ENCODE measurements at places on chromosomes 12 and 14.

GRCh38 chr12:91108196-91108755 lies 3.0 kb downstream of the LUM start:
- DNase-seq = no peak

DNA sequence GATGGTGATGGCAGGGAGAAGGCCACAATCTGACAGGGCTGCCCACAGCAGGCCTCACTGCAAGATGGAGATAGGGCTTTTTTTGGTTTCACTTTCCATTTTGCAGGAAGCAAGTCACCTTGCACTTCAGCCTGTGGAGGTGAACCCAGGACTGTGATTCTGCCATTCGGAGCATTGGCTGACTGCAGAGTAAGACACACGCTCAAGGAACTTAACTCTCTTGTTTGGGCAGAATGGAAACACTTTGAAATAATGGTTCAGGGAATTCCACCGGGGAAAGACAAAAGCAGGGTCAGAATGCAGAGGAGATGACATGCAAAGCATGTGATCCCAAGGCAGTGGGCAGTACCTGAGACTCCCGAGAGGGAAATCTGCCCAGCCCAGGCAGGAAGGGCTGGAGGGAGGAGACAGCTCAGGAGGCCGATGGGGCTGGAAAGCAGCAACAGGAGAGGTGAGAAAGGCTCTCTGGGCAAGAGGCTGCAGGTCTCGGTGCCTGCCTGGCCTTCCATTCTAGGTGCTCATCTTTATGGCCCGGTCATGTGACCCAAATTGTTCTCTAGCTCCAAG lies 58.7 kb upstream of the PRMT8 start:
- DNase-seq = no peak

- DNase-seq = no peak
These were observed 379.0 kb downstream of the CCER1 start for GRCh38 chr12:90575995-90576394.

- DNase-seq = no peak
These were observed 31.3 kb upstream of the DLK1 start for GRCh38 chr14:100695423-100695738.

DNA sequence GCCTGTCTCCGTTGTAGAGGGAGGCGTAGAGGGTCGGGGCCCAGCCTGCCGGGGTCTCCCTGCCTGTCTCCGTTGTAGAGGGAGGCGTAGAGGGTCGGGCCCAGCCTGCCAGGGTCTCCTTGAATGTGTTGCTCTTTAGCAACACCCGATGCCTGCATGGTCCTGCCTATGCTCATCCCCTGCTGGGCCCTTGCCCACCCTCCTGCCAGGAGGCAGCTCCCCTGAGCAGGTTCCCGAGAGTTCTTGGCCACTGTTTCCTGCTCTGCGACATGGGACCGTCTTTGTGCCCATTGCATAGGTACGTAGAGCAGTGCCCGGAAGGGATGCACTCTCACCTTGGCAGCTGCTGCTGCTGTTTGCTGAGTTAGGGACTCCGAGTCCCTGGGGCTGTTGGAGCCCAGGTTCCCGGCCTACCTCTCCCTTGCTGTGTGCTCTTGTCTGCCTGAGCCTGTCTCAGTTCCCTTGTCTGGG lies 3.3 kb downstream of the KIF26A start:
- DNase-seq = no peak

GRCh38 chr12:46149079-46149464 lies 119.8 kb downstream of the SLC38A1 start:
- no peak for DNase-seq

DNA sequence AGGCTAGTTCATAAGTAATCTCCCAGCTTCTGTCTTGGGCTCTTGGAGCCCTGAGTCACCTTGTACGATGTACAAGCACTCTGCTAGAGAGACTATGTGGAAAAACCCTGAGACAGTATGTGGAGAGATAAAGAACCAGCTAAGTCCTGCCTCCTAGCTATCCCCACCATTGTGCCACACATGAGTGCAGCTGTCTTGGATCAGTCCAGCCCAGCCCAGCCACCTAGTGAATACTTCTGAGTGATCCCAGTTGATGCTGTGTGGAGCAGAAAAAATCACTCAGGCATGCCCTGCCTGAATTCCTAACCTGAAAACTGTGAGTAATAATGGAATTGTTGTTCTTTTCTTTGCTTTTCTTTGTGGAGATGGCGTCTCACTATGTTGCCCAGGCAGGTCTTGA lies 5.1 kb upstream of the SERPINA6 start:
- no peak for DNase-seq

GRCh38 chr12:64525461-64526160 lies 73.7 kb downstream of the TBK1 start:
- no peak for DNase-seq

DNA sequence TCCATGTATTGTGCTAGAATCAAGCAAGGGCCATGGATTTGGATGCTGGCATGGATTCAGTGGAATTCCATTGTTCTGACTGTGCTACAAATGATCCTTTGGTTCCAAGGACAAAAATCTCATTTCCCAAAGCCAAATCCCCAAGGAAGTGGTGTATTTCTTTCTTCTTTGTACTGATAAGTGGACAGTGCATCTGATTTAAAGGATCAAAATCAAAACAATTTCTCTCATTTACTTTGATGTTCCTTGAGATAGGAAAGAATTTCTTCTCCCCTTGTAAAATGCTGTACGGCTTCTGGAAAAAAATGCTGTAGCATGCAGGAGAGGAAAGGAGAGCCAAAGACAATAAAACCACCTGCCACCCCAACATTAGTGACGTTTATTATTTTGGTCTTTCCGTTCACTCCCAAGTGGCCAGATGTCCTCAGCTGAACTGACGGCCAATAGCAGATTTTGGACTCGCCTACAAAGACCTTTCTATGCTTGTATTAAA lies 185.7 kb downstream of the PRKD1 start:
- DNase-seq = no peak

DNA sequence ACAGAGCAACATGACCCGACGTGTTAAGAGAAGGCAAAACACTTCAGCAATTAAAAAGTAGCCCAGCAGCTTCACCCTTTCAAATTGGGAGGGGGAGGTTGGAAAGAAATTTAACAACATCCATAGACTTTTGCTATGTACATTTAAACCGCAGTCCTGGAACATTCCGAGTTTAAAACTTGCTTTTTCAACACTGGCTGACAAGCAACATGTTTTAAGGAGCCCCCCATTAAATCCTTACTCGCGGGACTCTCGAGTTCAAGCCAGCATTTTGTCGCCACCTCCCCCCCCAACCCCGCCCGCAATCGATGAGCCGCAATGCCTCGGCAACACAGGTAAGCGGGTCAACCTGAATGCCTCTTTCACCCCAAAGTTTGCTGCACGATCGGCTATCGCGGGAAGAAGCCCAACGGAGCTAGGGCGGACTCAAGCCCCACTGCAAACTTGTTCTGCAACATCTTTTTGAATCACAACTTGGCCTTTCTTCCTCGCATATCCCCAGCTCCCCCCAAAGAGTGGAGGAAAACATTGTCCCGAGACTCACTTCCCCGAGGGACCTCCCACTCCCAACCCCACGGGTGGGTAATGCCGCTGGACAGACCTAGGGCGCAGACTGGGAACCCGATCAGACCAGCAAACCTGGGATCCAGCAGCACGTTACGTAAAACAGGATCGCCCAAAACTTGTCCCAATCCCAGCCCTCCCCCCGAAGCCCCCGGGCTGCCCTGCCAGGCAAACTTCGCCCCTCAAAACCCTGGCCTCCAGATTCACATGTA lies 777 bp downstream of the ZFP36L1 start:
- no peak for DNase-seq

- DNase-seq = no peak
These were observed 47.6 kb upstream of the PKP2 start for GRCh38 chr12:32944195-32944594.

DNA sequence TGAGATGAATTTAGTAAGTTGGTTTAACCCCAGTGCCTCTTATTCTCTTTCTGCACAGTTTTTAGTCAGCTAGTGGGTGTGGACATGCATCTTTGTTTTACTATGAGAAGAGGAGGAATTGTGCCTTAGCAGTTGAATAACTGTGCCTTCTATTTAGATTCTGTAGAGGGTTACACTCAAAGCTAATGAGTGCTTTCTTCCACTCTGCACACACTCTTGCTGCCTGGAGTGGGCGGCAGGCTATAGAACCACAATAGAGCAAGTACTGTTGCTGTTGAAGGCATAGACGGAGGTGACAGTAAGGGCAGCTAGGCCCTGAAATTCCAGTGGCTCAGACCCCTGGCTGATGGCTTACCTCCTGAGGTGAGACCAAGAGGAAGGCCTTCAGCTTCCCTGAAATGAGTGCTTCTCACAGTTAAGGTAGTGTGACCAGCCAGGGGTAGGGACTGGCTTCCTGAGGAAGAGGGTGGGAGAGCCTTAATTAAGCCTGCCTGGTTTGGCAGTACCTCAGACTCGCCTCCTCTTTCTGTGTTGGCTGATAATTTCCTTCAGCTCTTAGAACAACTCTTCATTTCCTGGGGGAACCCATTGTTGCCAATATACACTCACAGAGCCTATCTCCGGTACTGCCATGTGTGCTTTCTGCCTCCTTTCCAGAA lies 24.7 kb downstream of the SUSD6 start:
- DNase-seq = no peak

GRCh38 chr12:125111403-125111802 lies 46.2 kb downstream of the AACS start:
- DNase-seq = no peak

DNA sequence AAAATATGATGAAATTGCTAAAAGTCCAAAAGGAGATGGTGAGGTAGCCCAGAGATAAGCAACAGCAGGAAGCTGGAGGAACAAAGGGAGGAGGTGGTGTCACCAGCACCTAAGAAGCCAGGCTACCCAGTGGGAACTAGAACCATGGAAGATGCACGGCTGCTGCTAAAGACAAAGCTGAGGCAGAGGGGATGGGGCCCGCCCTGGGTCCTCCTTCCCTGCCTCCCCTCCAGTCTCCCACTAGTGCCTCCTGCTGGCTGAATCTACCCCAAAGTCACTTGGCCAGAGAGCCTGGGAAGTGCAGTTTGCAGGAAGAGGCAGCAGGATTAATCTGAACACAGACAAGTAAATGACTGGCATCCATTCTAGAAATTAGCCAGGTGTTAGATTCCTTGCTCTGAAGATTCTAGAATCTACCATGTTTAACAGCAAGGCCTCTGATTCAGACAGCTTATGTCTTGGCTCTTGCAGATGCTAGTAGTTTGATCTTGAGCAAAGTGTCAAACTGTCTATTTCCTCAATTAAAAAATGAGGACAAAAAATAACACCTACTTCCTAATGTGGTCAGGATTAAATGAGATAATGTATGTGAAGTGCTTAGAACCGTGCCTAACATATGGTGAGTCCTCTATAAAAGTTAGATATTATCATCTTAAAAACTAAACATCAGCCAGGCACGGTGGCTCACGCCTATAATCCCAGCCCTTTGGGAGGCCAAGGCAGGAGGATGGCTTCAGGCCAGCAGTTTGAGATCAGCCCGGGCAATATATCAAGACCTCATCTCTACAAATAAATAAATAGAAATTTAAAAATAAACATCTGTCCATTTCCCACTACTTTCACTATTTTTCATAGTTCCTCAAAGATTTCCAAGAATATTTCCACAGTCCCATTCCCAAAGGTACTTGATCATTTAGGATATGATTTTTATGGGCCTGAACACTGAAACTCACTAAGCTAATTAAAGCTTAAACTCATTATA lies 5.8 kb upstream of the LRP10 start:
- no peak for DNase-seq

DNA sequence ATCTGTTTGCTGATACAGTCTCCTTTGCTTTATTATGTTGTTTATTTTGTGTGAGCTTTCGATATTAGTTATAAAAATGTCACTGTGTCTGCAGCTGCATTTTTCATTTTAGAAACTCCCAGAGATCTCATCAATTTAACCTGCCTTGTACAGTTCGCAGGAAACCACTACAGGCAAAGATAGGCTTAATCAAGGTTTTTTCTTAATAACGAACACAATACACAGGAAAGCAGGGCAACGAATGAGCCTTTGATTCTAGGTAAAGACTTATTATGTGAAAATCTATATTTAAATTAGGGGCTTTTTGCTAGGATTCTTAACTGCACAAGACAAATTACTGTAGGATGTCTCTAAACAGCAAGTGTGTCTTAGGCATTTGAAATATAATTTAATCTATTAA lies 191.9 kb downstream of the RGS6 start:
- no peak for DNase-seq

DNA sequence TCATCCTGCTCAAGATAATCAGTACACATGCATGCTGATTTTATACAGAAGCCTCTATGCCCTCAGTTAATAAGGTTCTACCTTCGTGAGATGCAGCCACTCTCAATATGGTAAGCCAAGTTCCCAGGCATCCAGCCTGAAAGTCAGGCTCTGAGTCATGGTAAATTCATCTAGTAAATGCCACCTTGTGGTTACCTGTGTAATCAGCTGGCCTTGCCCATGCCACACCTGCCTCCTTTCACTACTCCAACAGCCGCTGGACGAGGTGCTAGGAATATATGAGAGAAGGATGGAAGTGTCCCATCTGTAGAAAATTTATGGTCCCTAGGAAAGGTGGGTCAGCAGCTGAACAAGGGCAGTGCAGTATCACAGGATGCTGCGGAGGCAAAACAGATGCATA lies 207.3 kb downstream of the SSPN start:
- no peak for DNase-seq

DNA sequence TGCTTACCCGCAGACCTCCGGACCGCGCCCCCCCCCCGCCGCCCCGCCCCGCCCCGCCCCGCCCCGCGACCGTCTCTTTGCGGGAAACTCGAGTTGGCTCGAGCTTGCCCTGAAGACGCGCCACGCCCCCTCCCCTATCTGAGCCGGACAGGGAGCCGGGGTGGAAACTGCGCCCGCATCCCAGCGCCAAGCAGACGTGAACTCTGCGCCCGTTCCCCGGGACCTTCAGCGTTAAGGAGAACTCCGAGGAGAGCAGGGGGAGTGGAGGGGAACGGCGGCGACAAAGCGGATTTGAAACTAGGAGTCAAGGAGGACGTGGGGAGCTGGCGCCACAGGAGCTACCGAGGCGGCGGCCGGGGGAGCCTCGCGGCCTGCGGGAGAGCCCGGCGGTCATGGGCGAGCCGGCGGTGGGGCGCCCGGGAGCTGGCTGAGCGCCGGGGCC lies at the start of gene KCNK13:
KCNK13 (plus strand) TSS at position 310 of the 442 bp plus-strand sequence. CDS start 212 bp downstream, outside the sequence.
- DNase-seq = no peak

DNA sequence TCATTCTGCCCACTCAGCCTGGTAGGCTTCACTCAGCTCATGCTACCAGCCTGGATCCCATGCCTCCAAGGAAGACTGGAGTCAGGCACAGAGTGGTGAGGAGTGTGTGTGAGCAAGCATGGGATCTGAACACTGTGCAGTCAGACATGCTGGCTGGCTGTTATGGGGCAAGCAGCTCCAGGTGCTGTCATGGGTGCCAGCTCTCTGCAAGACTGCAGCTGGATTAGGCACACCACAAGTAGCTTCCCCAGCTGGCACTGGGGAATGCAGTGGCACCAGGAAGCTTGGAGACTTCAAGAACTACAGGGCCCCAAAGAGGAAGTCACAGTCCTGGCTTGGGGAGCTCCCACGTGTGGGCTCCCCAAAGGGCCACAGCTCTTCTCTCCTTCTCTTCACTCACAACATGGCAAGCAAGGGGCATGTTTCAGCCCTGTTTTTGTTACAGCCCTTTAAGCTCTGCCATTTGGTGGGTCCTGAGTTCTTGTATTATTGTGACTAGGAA lies 202.5 kb downstream of the VRK1 start:
- DNase-seq = no peak

- no peak for DNase-seq
These were observed 35.0 kb downstream of the ACADS start for GRCh38 chr12:120760349-120761254.
